Activated naive CD4-positive, alpha-beta T cell treated with anti-CD3 and anti-CD28 coated beads for 36 hours (primary cell): ENCODE measurements at places on chromosomes 13 and 19. TPM values are rescaled to one million over a fixed set of nuclear protein-coding genes. Genes with fewer than 3 reads are reported as not detected.
A peak's percentile ranks its signal among the peaks of the same experiment; 100 is the strongest.

- H3K4me1 ChIP-seq = no peaks in the 10 kb centered on the region
- H3K27me3 ChIP-seq = no peaks in the 10 kb centered on the region
- H3K4me3 ChIP-seq = no peak overlapping the region
- DNase-seq = no peak
These were observed 244.6 kb downstream of the LACC1 start for GRCh38 chr13:44124352-44124751.

DNA sequence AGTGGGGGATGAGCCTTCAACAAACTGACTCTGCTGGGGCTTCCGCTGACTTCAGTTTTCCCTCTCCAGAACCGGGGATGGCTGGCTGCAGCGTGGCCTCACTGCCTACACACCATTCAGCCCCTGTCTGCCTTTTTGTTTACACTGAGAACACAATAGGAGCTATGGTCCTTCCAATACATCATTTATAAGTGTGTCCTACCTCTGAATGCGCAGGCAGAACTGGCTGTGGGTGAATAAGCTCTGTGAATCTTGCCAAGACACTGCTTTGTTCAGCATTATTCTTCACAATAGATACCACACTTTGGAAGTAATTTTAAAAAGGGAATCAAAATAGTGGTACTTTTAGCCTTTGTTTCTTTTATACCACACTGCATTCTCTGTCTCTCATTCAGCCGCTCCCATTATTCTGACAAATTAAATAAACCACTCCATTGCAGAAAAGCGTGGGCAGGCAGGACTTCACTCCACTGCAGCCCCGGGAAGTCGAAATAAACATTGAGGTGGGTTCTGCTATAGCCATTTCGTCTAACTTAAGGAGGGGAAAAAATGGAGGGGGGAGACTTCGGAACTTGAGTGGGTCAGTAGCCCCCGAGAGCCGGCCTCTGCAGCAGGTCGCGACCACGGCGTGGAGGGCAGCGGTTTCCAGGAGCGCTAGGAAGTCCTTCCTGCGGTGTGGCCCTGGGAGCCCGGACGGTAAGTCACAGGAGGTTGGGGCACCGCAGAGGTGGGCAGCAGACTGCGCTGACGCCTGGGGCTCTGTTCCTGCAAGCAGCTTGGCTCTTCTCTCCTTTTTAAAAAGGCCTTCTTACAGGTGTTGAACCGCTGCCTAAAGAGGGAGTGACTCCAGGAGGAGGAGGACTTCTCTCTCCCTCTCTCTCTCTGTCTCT lies 94.8 kb upstream of the SOX1 start:
- H3K36me3 ChIP-seq = no peaks in the 10 kb centered on the region
- H3K27ac ChIP-seq = no peak overlapping the region
- no peak for DNase-seq
- H3K4me1 ChIP-seq = no peaks in the 10 kb centered on the region

GRCh38 chr13:102311901-102312300 lies 89.9 kb downstream of the FGF14 start:
- DNase-seq = no peak
- H3K4me1 ChIP-seq = peaks cover 2% of the 10 kb centered on the region

DNA sequence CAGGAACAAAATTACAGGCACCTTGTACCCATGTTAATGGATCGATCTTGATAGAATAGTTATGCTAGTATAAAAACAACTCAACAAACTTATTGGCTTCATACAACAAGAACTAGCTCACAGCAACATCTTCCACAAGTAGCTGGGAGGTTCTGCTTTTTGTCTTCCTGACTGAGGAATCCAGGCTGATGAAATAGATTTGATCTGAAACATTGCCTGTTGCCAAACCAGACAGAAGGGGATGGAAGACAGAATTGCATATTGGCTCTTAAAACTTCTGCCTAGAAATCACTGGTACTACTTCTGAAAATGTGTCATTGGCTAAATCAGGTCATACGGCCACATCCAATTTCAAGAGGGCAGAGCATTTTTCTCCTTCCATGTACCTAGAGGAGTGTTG lies 267.3 kb downstream of the RFC3 start:
- no peak for DNase-seq
- no peak overlapping the region for H3K27ac ChIP-seq
- no peaks in the 10 kb centered on the region for H3K4me1 ChIP-seq
- H3K4me3 ChIP-seq = no peak overlapping the region
- H3K36me3 ChIP-seq = no peaks in the 10 kb centered on the region

DNA sequence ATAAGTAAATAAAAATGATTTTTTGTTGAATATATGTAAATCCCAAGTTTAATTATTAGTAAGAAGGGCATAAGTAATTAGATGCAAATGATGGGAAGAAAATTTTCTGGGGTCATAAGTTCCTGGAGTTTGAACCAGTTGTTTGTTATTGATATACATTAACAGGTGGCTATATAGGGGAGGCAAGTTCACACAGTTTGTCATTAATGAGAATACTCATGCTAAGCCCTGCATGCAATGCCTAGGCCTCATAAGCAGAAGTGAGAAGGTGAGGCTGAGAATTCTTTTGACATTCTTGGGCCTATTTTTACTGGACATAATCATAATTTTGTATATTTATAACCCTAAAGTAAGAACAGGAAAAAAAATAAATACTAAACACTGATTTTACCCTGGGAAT lies 1210.7 kb upstream of the PCDH9 start:
- no peaks in the 10 kb centered on the region for H3K36me3 ChIP-seq
- H3K4me3 ChIP-seq = no peak overlapping the region
- no peaks in the 10 kb centered on the region for H3K27me3 ChIP-seq
- H3K4me1 ChIP-seq = no peaks in the 10 kb centered on the region
- H3K27ac ChIP-seq = no peak overlapping the region

DNA sequence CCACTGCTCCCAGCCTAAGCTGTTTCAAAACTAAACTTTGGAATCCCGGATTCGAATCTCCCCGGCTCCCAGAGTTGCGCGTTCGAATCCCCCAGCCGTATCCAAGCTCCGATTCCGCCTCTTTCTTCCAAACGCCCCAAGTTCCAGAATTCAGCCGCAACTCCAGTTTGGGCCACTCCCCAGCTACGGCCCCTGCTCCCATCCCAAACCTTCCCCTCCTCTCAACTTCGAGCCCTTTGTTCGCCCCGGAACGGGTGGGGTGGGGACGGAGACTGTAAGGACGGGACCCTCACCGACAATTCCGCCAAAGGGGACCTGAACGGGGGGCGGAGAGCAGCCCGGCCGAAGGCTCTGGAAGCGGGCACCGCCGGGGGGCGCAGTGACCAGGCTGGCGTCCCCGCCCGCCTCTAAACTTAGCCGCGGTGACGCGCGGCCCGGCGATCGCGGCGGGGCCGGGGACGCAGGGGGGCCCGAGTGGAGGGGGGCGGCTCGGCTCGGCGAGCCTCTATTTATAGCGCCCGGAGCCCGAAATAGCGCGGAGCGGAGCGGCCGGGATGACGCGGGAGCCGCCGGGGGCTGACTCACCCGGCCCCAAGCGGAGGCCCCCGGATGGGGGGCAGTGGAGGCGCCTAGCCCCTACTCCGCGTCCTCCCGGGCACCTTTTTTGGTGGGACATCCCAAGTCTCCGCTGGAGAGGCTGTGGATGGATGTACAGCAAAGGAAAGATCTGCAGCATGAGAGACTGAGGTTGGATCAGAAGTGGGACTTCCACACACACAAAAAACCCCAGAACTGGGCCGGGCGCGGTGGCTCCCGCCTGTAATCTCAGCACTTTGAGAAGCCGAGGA lies 4.9 kb upstream of the ERCC1 start:
- H3K27ac ChIP-seq = no peak overlapping the region
- H3K4me1 ChIP-seq = peaks cover 29% of the 10 kb centered on the region
- peak; percentile 31 for DNase-seq
- peak overlapping the region; percentile 70 for H3K4me3 ChIP-seq

DNA sequence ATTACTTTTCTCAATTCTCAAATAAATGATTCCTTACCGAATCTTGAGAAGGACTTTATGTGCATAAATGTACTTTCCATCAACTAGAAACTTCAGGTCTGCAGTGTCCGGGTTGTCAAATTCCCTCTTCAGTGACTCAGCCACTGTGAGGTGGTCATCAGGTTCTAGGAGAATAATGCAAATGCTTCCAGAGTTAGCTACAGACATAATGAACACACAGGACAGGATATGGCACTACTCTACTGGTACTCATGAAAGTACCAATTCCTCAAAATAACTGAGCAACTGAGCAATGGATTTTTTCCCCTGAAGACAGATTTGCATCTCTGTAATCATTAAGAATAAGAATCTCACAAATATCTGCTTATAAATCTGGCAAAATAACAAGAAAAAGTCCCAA lies 31.2 kb downstream of the RCBTB2 start:
- no peak overlapping the region for H3K4me3 ChIP-seq
- DNase-seq = no peak
- H3K4me1 ChIP-seq = peaks cover 49% of the 10 kb centered on the region
- H3K36me3 ChIP-seq = no peaks in the 10 kb centered on the region
- H3K27ac ChIP-seq = no peak overlapping the region
- no peaks in the 10 kb centered on the region for H3K27me3 ChIP-seq

GRCh38 chr19:679418-680286 lies 3.5 kb downstream of the FSTL3 start:
- H3K4me1 ChIP-seq = peaks cover 13% of the 10 kb centered on the region
- peak overlapping the region; percentile 78 for H3K27ac ChIP-seq
- DNase-seq = peak; percentile 61
- peak overlapping the region; percentile 94 for H3K4me3 ChIP-seq
- H3K36me3 ChIP-seq = no peaks in the 10 kb centered on the region

GRCh38 chr13:27004866-27005265 lies 166.7 kb downstream of the USP12 start:
- peaks cover 4% of the 10 kb centered on the region for H3K4me1 ChIP-seq
- no peak overlapping the region for H3K4me3 ChIP-seq
- no peak overlapping the region for H3K27ac ChIP-seq
- H3K36me3 ChIP-seq = no peaks in the 10 kb centered on the region
- no peak for DNase-seq

DNA sequence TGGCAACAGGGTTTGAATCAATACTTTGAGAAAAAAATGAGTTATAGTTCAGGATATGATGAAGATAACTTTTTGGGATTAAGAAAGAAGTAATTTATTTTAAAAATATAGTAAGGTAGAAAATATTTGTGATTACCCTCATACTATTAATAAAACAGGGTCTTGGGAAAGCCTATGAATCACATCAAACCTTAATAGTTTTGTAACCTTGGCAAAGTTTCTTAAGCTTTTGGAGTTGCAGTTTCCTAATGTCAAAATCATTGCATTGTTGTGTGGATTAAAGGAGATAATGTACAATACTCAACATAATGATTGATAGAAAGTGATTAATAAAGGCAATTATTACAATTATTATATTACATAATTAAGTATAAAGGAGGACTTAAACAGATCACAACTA lies 149.0 kb downstream of the LMO7 start:
- peaks cover 15% of the 10 kb centered on the region for H3K36me3 ChIP-seq
- no peak overlapping the region for H3K4me3 ChIP-seq
- H3K27me3 ChIP-seq = no peaks in the 10 kb centered on the region
- peaks cover 18% of the 10 kb centered on the region for H3K4me1 ChIP-seq

- peaks cover 38% of the 10 kb centered on the region for H3K4me1 ChIP-seq
- peak overlapping the region; percentile 74 for H3K4me3 ChIP-seq
- H3K27me3 ChIP-seq = no peaks in the 10 kb centered on the region
These were observed 11.8 kb upstream of the ERFL start for GRCh38 chr19:41939861-41940730.

DNA sequence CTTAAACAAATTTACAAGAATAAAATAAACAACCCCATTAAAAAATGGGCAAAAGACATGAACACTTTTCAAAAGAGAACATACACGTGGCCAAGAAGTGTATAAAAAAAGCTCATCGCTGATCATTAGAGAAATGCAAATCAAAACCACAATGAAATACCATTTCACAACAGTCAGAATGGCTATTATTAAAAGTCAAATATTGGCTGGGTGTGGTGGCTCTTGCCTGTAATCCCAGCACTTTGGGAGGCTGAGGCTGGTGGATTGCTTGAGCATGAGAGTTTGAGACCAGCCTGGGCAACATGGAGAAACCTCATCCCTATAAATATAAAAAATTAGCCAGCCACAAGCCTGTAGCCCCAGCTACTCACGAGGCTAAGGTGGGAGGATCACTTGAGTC lies 89.9 kb downstream of the UBL3 start:
- no peak overlapping the region for H3K4me3 ChIP-seq
- DNase-seq = no peak
- H3K4me1 ChIP-seq = peaks cover 15% of the 10 kb centered on the region

DNA sequence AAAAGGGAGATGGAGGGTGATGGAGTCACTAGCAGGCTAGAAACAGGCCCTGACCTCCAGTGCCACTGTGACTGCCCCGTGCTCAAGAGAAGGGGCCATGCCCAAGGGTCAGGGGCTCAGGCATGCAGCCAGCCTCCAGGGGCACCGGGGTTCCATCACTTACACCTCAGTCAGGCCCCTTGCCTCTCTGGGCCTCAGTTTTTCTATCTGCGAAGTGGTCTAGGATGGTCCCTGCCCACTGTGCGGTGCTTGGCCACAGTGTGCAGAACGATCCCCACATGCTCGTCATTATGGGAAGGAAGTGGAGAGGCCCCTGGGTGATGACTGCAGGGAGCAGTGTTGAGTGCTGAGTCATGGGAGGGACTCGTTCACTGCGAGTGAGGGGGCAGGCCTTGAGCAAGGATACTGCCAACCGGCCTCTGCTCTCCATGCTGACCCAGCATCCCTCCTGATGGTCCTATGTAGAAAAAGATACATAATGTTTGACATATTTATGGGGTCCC lies 23.1 kb downstream of the TMED1 start:
- peaks cover 11% of the 10 kb centered on the region for H3K36me3 ChIP-seq
- peaks cover 20% of the 10 kb centered on the region for H3K4me1 ChIP-seq
- H3K27ac ChIP-seq = peak overlapping the region; percentile 86
- no peak overlapping the region for H3K4me3 ChIP-seq
- DNase-seq = peak; percentile 55

DNA sequence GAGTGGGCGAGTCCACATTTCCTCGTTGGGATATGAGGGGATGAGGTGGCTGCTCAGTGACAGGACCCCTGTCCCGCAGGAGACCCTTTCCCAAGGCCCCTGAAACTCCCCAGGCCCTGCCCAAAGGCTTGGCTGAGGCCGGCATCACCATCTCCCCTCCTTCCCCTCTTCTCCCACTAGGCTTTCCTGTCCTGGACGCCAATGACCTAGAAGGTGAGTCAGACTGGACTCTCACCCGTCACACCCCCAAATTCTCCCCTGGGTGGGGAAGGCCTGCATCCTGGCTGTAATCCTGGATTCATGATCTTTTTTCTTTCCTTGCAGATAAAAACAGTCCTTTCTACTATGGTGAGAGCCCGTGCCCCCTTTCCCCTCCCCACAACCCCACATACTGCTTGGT lies 5.3 kb downstream of the FXYD3 start:
- H3K27me3 ChIP-seq = no peaks in the 10 kb centered on the region
- peaks cover 13% of the 10 kb centered on the region for H3K4me1 ChIP-seq
- H3K36me3 ChIP-seq = no peaks in the 10 kb centered on the region
- DNase-seq = no peak
- no peak overlapping the region for H3K4me3 ChIP-seq
- no peak overlapping the region for H3K27ac ChIP-seq

- H3K27ac ChIP-seq = no peak overlapping the region
- H3K36me3 ChIP-seq = peaks cover 5% of the 10 kb centered on the region
- no peaks in the 10 kb centered on the region for H3K4me1 ChIP-seq
- DNase-seq = no peak
- H3K27me3 ChIP-seq = no peaks in the 10 kb centered on the region
These were observed 17.3 kb downstream of the MPND start for GRCh38 chr19:4360641-4361151.

DHX34 gene
- total RNA-seq = 11.6 TPM

RDH8 gene
- not detected for total RNA-seq

GAPDHS gene
- total RNA-seq = not detected

TNFSF13B gene
- 2.6 TPM for total RNA-seq

RNF113B gene
- total RNA-seq = not detected

FCAR gene
- not detected for total RNA-seq

OR10H1 gene
- not detected for total RNA-seq

NLRP5 gene
- not detected for total RNA-seq

C1QTNF9 gene
- not detected for total RNA-seq
